Stomach (tissue), 19 donors: ENCODE measurements at places on chromosomes 1 and 21. TPM values are rescaled to one million over a fixed set of nuclear protein-coding genes. Genes with fewer than 3 reads are reported as not detected.

Gene OR2T33
- not detected for total RNA-seq

Gene CRYAA
- not detected for total RNA-seq

DNA sequence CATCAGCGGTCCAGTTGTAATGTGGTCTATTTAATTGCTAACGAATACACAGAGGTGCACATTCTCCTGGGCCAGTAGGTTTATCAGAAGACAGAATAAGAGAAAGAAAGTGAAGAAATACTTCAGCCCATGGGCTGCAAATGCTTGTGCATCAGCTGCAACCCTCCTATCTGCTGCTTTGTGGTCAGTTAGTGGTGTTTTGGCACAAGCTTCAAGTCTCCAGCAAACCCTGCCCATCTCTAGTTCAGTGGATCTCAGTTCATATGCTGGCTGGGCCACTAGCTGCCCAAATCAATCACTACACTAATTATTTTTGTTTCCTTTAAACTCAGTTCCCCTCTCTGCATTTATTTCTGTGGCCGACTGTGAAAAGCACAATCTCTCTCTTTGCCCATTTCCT lies 124.2 kb downstream of the KCNJ6 start:
- no peak for DNase-seq
- H3K27ac ChIP-seq = no peak overlapping the region
- no peaks in the 10 kb centered on the region for H3K36me3 ChIP-seq

- H3K36me3 ChIP-seq = no peaks in the 10 kb centered on the region
- DNase-seq = no peak
- peak overlapping the region; percentile 63 for H3K27ac ChIP-seq
These were observed 638 bp downstream of the CD84 start for GRCh38 chr1:160578525-160579191.

DNA sequence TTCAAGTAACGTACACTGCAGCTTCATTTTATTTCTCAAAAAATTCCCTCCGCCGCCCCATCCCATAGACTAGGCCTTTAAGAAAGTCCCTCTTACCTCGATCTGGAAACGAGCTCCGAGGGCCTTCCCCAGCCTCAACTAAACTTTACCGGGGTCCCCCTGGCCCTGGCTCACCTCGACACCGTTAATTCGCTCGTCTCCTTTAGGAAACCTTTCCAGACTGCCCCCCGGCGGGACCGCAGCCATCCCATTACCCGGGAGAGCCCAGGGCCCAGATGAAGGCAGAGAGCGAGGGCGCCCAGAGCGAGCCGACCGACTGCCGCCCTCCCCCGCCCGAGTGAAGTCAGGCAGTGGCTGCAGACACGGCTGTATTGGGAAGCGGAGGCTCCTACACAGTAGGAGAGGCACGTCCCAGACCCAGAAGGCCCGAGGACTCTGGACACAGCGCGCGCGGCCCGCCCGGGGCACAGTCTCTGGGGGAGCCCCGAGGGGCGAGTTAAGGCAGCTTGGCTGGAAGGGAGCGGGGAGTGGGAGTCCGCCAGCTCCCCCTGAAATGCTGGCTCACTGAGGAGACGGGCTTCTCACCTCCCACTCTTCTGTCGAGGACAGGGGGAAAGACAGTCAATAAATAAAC lies 14.6 kb downstream of the SEMA6C start:
- H3K27me3 ChIP-seq = peaks cover 27% of the 10 kb centered on the region
- H3K27ac ChIP-seq = peak overlapping the region; percentile 14
- H3K4me3 ChIP-seq = peak overlapping the region; percentile 45
- peak; percentile 71 for DNase-seq
- no peaks in the 10 kb centered on the region for H3K36me3 ChIP-seq

GRCh38 chr1:145993618-145994390 lies 2.6 kb downstream of the TXNIP start:
- H3K36me3 ChIP-seq = peaks cover 39% of the 10 kb centered on the region
- H3K4me1 ChIP-seq = peaks cover 30% of the 10 kb centered on the region
- H3K27ac ChIP-seq = peak overlapping the region; percentile 97
- H3K4me3 ChIP-seq = peak overlapping the region; percentile 70
- peak; percentile 24 for DNase-seq
- H3K27me3 ChIP-seq = no peaks in the 10 kb centered on the region

- H3K36me3 ChIP-seq = no peaks in the 10 kb centered on the region
- H3K27me3 ChIP-seq = no peaks in the 10 kb centered on the region
- peak; percentile 59 for DNase-seq
- H3K4me1 ChIP-seq = peaks cover 13% of the 10 kb centered on the region
- peak overlapping the region; percentile 19 for H3K4me3 ChIP-seq
These were observed 10.6 kb downstream of the GBP5 start for GRCh38 chr1:89261926-89262515.

GRCh38 chr1:187514110-187514509 lies 685.4 kb downstream of the PLA2G4A start:
- H3K4me3 ChIP-seq = no peak overlapping the region
- no peak overlapping the region for H3K27ac ChIP-seq
- no peaks in the 10 kb centered on the region for H3K27me3 ChIP-seq
- no peak for DNase-seq
- H3K36me3 ChIP-seq = no peaks in the 10 kb centered on the region

GRCh38 chr1:95754412-95754811 lies 520.4 kb downstream of the RWDD3 start:
- H3K36me3 ChIP-seq = no peaks in the 10 kb centered on the region
- no peak overlapping the region for H3K4me3 ChIP-seq
- no peak overlapping the region for H3K27ac ChIP-seq
- H3K4me1 ChIP-seq = no peaks in the 10 kb centered on the region
- no peak for DNase-seq
